T-helper 17 cell (primary cell): ENCODE measurements at places on chromosomes 11 and 22. TPM values are rescaled to one million over a fixed set of nuclear protein-coding genes. Genes with fewer than 3 reads are reported as not detected.

Gene PHLDB1
- 2.6 TPM for total RNA-seq

Gene CDC42EP2
- 0.55 TPM for total RNA-seq

Gene ROM1
- total RNA-seq = 1.2 TPM

DNA sequence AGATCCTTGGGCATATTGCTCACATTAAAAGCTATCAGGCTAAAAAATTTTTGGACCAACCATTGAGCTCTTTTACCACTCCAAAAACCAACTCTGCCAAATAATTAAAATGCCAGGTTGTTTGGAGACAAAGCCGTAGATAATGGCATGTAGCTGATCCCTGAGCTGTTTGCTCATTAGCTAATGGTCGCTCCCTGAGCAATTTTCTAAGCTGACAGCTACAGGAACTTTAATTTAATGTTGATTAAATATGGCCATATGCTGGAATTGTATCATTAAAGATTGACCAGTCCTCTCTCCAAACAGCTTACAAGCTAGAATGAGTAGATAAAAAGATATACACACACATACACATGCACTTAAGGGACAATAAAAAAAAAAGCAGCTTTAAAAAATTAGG, 216.2 kb upstream of the ARHGAP20 start:
- DNase-seq = no peak
- no peak overlapping the region for H3K4me3 ChIP-seq
- H3K27me3 ChIP-seq = no peaks in the 10 kb centered on the region
- H3K4me1 ChIP-seq = no peaks in the 10 kb centered on the region

DNA sequence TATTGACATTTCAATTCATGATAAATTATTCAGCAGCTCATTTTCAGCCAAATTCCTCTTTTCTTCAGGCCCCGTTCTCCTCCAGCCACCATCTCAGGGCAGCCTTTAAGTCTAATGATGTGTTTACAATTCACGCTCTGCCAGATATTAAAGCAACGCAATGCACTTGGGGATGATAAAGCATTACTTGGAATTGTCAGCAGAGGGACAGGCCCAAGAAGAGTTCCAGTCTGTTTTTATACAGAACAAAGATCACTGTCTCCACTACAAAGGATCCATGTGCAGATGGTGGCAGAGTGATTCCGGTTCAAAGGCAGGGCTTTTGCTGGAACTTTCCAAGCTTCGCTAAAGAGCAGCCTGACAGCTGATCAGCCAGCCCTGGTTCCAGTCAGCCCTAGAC, 13.6 kb upstream of the GALNT18 start:
- no peak overlapping the region for H3K27ac ChIP-seq
- no peaks in the 10 kb centered on the region for H3K4me1 ChIP-seq
- no peak overlapping the region for H3K4me3 ChIP-seq
- peaks cover 24% of the 10 kb centered on the region for H3K27me3 ChIP-seq
- no peaks in the 10 kb centered on the region for H3K36me3 ChIP-seq

GRCh38 chr11:72789493-72790131, 4.2 kb downstream of the STARD10 start:
- H3K4me3 ChIP-seq = no peak overlapping the region
- no peaks in the 10 kb centered on the region for H3K36me3 ChIP-seq
- no peak overlapping the region for H3K27ac ChIP-seq
- no peaks in the 10 kb centered on the region for H3K27me3 ChIP-seq
- peaks cover 20% of the 10 kb centered on the region for H3K4me1 ChIP-seq

DNA sequence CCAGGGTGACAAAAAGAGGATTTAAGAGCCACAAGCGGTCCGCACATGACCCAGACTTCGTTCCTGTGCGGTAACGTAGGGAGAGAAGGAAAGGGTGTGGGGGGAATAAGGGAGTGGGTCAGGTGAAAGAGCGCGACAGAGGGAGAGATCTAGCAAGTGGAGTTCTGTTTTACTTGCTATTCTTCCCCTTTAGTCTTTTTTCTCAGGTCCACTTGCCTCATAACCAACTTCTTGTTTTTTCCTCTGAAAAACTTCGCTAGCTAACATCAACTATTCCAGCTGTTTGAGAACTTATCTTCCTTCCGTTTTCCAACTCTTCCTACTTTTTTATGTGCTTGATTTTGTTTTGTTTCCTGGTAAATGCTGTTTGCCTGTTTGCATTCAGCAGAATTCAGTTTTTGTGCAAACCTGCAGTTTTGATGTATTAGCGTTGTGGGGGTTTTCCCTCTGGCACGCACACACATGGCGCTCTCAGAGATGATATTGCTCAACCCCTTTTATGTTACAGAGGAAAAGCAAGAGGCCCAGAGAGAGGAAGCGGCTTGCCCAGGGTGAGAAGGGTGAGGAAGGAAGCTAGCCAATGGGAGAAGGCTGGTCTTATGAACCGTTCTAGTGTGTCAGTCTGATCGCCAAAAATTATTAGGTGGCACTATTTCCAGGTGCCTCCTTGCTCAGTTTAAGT, 592 bp upstream of the CTSC start:
- peak overlapping the region; percentile 97 for H3K27ac ChIP-seq
- no peaks in the 10 kb centered on the region for H3K27me3 ChIP-seq
- DNase-seq = no peak
- peak overlapping the region; percentile 99 for H3K4me3 ChIP-seq
- H3K36me3 ChIP-seq = no peaks in the 10 kb centered on the region

DNA sequence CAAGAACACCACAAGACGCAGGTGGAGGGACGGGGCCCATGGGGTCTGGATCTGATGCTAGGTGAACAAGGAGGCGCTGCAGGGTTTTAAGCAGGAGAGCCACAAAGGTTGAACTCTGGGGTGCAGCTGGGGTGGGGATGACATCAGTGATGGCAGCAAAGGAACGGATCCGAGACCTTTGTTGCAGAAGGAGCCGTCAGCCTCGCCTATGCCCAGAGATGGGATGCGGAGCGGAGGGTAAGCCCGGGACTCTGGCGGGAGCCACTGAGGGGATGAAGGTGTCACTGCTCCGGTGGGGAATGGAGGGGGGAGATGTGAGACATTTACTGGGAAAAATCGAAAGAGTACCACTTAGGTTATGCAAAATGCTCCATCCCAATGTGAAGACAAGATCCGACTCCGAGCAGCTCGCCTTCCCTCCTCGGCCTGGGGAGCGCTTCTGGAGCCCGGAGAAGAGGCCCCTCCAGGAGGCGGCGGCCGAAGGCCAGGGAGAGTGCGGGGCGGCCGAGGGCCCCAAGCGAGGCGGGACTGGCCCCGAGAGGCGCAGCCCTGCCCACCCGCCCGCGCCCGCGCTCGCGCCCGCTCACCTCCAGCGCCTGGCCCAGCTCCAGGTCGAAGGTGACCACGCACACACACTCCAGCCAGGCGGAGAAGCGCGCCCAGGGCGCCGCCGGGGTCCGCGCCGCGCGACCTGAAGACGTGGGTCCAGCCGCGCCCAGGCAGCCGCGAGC, 422 bp downstream of the DENND6B start:
- H3K27me3 ChIP-seq = peaks cover 12% of the 10 kb centered on the region
- peak overlapping the region; percentile 90 for H3K4me3 ChIP-seq
- H3K4me1 ChIP-seq = peaks cover 10% of the 10 kb centered on the region
- peak overlapping the region; percentile 56 for H3K27ac ChIP-seq

DNA sequence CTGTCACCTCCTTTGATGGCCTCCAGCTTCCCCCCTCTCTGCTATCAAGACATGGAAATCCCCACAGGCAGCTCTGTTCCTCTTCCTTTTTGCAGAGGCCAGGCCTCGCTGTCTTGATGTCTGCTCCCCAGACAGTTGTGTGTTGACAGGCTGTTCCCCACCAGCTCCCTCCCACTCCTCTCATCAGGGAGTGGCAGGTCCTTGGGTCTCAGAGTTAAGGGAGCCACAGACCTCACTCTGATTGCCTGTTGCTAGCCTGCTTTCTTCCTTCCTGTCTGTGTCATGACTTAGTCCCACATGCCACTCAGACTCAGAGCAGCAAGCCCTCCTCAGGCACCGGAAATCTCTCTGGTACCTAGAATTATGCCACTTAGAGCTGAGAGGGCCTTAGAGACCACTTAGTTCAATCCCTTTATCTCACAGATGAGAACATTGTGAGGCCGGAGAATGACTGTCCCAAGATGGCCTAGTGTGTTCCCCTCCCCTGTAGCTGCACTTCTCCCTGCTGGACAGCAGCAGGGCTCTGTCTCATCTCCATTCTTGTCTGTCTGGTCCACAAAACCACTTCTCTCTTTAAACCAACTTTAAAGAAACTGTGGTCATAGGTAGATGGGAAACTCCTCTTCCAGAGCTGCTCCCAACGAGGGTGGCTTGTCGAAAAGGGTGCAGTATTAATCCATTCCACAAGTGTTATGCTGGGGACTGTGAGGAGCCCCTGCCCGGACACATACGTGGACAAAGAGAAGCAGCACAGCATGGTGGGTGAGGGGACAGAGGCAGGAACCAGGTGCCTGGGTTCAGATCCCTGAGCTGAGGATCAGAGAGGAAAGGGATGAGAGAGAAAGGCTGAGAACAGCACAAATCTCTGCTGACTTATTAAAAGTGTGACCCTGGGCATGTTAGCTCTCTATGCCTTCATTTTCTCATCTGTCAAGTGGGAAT, 4.2 kb downstream of the AMPD3 start:
- H3K36me3 ChIP-seq = peaks cover 10% of the 10 kb centered on the region
- no peaks in the 10 kb centered on the region for H3K27me3 ChIP-seq
- H3K4me3 ChIP-seq = peak overlapping the region; percentile 90
- H3K27ac ChIP-seq = peak overlapping the region; percentile 97
- no peak for DNase-seq
- H3K4me1 ChIP-seq = peaks cover 46% of the 10 kb centered on the region

GRCh38 chr11:87573708-87574107, 536.0 kb downstream of the TMEM135 start:
- no peaks in the 10 kb centered on the region for H3K4me1 ChIP-seq
- H3K36me3 ChIP-seq = no peaks in the 10 kb centered on the region
- H3K27ac ChIP-seq = no peak overlapping the region
- no peaks in the 10 kb centered on the region for H3K27me3 ChIP-seq
- no peak for DNase-seq

DNA sequence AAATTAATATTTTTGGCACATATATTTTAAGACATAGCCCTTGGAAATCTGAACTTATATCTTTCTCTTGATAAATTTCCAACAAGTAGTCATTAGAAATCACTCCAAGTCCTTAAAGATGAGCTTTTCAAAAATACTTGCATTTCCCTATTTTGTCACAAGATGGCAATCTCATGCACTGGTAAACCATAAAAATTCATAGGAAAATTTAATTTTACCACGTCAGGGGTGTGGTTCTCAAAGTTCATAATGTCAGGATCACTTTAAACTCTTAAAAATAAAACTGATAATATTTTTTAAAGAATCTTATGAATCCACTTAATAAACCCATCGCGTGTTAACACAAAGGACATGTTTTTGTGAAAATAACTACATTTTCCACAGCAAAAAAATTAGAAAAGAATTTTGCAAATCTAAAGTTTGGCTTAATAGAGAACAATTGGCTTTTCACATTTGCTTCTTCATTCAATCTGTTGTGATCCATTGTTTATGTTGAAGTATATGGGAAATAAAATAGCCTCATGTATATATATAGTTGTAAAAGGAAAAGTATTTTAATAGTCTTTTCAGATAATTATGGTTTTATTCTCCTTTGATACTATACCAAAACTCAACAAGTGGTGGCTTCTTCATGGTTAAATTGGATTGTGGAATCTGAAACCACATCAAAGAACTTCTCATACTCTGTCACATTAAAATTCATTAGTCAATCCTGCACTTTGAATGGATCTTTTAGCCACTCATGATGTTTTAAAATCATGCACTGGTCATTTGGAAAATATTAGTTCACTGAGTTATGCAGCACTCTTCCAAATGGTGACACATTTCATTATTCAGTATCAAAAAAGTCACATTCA, 169.1 kb downstream of the CADM1 start:
- no peak overlapping the region for H3K4me3 ChIP-seq
- H3K27ac ChIP-seq = no peak overlapping the region
- H3K36me3 ChIP-seq = no peaks in the 10 kb centered on the region

- H3K27ac ChIP-seq = no peak overlapping the region
- H3K36me3 ChIP-seq = no peaks in the 10 kb centered on the region
- DNase-seq = no peak
- peaks cover 27% of the 10 kb centered on the region for H3K27me3 ChIP-seq
- H3K4me1 ChIP-seq = no peaks in the 10 kb centered on the region
- no peak overlapping the region for H3K4me3 ChIP-seq
These were observed 1323.0 kb downstream of the BRD1 start for GRCh38 chr22:48504519-48505140.

DNA sequence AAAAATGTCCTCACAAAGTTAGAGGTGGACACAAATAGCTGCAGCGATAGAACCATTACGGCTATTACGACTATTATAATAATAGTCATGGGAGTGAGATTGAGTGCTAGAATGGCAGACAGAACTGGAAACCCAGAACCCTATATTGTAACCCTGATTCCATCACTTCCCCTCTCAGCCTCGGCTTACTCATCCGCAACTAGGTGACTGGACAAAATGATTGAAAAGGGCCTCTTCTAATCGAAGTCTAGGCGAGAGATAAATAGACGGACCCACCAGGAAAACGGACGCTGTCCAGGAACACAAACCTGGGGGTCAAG, 629 bp downstream of the PSMA1 start:
- no peaks in the 10 kb centered on the region for H3K36me3 ChIP-seq
- H3K27ac ChIP-seq = peak overlapping the region; percentile 97
- peak overlapping the region; percentile 93 for H3K4me3 ChIP-seq
- peaks cover 24% of the 10 kb centered on the region for H3K4me1 ChIP-seq
- DNase-seq = no peak

DNA sequence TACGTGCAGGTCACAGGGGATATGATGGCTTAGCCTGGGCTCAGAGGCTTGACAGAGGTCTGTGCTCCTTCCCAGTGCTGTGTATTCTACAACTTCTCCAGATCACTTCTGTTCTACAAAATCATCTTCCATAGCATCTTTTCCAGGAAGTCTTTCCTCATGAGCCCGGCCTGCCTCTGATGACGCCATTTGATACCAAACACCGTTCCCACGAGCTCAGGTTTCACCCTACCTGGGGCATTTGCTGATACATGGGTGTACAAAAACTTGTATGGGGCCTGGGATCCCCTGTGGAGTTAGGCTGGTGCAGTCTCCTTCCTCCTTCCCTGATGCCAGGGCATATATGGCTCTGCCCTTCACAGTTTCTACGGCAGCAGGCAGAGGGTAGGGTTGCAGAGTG, 78.7 kb downstream of the NECTIN1 start:
- no peak for DNase-seq
- peaks cover 25% of the 10 kb centered on the region for H3K27me3 ChIP-seq
- H3K27ac ChIP-seq = no peak overlapping the region
- no peak overlapping the region for H3K4me3 ChIP-seq

- H3K27me3 ChIP-seq = no peaks in the 10 kb centered on the region
- no peak overlapping the region for H3K4me3 ChIP-seq
- DNase-seq = no peak
- no peak overlapping the region for H3K27ac ChIP-seq
These were observed 715.8 kb upstream of the LRRC4C start for GRCh38 chr11:42175203-42175602.

DNA sequence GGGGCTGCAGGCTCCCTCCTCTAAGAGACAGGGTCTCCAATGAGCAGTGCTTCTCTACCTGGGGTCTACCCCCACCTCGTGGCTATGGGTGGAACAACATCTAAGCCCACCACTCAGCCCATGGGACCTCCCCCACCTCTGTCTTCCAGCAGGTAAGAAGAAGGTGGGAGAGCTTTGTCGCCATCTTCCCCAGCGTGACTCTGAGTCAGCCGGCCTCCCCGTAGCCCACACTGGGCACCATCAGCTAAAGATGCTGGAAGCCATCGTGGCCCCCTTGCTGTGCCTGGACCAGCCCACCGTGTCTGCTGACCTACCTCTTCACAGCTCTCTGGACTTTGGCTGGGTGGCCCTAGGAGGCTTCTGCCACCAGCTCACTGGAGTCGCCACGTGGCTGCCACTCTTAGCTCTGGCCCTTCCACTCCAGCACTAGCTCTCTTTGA, 944 bp downstream of the C11orf86 start:
- no peaks in the 10 kb centered on the region for H3K4me1 ChIP-seq
- no peak overlapping the region for H3K27ac ChIP-seq
- no peak for DNase-seq
- H3K36me3 ChIP-seq = no peaks in the 10 kb centered on the region
- H3K27me3 ChIP-seq = peaks cover 18% of the 10 kb centered on the region
- no peak overlapping the region for H3K4me3 ChIP-seq
